Astrocyte (in vitro differentiated cells and primary cell): ENCODE measurements at places on chromosomes 4 and X. TPM values are rescaled to one million over a fixed set of nuclear protein-coding genes. Genes with fewer than 3 reads are reported as not detected.

DNA sequence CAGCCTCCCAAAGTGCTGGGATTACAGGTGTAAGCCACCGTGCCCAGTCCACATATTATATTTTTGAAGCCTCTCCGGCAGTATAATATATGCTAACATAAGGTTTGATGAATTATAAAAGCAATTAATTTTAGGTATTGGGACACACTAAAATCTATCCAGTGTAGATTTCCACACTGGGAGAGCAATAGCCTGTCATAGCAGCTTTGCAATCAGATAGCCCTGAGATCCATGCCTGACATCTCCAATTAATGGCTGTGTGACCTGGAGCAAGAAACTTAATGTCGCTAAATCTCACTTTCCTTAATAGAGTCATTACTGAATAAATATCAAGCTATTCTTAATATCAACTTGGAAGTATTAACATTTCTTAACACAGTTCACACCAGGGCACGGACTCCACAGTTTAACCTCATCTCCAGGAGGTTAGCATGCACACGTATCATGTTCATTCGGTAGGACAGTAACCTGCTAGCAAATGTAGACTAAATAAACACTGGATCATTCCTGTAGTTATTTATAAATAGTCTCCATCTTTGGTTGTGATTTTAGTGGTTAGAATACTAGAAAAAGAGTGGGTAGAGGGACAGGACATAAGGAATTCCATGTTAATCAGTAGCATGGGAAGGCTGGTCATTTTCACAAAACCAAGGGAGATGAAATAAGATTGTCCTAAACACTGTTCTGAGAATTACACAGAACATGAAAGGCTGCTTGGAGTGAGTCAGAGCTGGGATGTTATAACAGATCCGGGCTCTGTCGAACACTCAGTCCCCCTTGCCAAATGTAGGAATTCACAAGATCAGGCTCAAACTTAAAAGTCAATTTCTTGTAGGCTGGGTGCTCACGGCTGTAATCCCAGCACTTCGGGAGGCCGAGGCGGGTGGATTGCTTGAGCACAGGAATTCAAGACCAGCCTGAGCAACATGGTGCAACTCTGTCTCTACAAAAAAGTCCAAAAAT, 254.7 kb downstream of the PALLD start:
- peaks cover 8% of the 10 kb centered on the region for H3K4me1 ChIP-seq
- peak; percentile 68 for DNase-seq
- H3K4me3 ChIP-seq, result no peak overlapping the region
- H3K27ac ChIP-seq, result peak overlapping the region; percentile 5
- no peaks in the 10 kb centered on the region for H3K27me3 ChIP-seq
- no peaks in the 10 kb centered on the region for H3K36me3 ChIP-seq

DNA sequence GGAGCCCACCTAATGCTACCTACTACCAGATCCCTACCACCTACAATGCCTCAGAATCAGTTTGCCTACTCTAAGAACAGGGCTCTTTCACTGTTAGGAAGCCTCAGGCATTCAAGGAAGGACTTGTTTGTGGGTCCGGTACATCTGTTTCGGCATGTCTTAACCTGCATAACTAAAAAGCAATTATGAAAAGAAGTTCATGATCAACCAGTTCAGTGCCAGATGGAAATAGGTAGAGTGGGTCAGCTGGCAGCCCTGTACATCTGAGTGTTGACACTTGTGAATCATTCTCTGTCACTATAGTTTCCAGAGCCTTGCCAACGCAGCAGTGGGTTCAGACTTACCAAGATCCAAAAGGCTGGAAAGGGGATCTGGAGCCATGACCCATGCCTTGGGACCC, 3.3 kb downstream of the TMEM185A start:
- H3K27me3 ChIP-seq, result no peaks in the 10 kb centered on the region
- no peak for DNase-seq
- H3K27ac ChIP-seq, result no peak overlapping the region
- H3K4me1 ChIP-seq, result peaks cover 9% of the 10 kb centered on the region
- no peaks in the 10 kb centered on the region for H3K36me3 ChIP-seq

GRCh38 chrX:43553257-43553656, 102.8 kb upstream of the MAOA start:
- no peak overlapping the region for H3K27ac ChIP-seq
- DNase-seq, result no peak
- no peaks in the 10 kb centered on the region for H3K27me3 ChIP-seq
- H3K36me3 ChIP-seq, result no peaks in the 10 kb centered on the region
- H3K4me1 ChIP-seq, result no peaks in the 10 kb centered on the region

DNA sequence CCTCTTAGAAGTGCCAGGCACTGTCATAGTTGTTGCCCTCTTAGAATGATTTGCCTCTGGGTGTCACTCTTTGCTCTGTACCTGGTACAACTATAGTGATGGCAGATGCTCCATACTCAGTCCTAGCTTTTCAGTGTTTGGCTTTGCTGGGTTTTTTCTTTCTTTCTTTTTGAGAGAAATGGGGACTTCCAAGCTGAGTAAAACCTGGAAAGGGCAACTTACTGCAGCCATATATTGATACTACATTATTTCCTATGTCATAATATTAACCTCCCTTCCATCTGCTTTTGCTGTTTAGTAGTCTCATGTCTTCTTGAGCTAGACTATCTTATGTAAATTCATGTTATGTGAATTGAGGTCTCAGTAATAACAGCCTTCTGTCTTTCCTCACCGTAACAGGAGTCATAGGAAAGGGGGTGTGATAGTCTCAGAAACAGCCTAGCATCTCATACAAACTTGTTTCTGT, 49.0 kb downstream of the NIPAL1 start:
- no peak overlapping the region for H3K4me3 ChIP-seq
- no peaks in the 10 kb centered on the region for H3K27me3 ChIP-seq
- H3K4me1 ChIP-seq, result no peaks in the 10 kb centered on the region
- no peak overlapping the region for H3K27ac ChIP-seq
- H3K36me3 ChIP-seq, result no peaks in the 10 kb centered on the region

- no peaks in the 10 kb centered on the region for H3K4me1 ChIP-seq
- DNase-seq, result no peak
- no peaks in the 10 kb centered on the region for H3K27me3 ChIP-seq
- H3K4me3 ChIP-seq, result no peak overlapping the region
Measured at GRCh38 chr4:61886131-61886530, 686.0 kb downstream of the ADGRL3 start.

DNA sequence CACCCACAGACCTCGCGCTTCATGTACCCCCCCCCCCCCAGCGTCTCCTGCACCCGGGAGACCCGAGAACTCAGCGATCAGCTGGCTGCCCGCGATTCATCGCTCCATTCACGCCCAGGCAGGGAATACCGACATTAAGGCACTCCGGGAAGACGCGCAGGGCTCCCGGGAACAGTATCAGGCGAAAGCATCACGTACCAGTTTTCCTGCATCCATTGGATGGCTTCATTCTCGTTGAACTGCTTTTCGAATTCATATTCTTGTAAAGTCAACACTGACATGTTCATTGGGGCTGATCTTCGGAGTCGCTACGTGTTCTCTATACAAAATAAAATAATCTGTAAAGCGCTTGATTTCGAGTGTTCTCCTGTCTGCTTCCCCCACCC, 373 bp downstream of the ELOVL6 start:
- H3K27me3 ChIP-seq, result no peaks in the 10 kb centered on the region
- peak overlapping the region; percentile 48 for H3K27ac ChIP-seq
- H3K4me1 ChIP-seq, result peaks cover 19% of the 10 kb centered on the region
- H3K36me3 ChIP-seq, result no peaks in the 10 kb centered on the region
- peak; percentile 34 for DNase-seq
- H3K4me3 ChIP-seq, result peak overlapping the region; percentile 88

DNA sequence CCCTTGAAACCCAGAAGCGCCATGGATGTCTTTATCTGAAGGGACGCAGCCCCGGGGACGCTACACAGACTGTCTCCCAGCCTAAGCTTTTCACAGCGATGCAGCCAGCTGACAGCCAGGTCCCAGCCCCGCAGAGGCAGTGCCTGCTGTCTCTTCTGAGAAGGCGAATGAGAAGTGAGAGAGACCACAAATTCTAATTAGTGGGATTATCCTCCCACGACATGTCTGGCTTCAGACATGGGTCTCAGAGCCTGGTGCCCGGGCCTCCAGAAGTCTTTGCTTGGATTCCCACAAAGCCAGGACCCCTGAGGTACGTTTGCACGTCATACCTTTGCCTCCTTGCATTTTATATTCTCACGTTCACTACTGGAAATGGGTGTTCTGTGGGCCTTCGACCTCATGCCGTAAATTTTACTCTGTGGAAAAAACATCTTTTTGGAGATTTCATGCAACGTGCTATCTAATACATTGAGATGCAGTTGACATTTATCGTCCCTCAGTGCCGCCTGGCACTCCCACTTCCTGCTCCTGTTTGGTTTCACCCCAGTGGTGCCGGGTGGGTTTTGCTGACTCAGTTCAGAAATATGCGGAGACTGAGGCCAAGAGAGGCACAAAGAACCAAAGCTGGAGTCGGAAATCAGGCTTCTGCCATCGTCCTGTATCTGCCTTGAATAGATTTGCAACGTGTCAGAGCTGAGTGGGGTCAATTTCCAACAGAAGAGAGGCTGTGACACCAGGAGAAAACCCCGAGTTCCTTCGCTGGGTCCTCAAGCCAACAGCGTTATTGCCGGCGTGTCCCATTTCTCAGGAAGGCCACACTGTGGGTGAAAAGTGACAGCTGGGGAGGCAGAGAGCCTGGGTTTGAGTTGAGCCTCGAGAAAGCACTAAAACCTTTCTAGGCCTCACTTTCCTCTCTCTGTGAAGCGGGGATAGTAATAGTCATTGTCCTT, 114.4 kb downstream of the STK32B start:
- peak; percentile 66 for DNase-seq
- H3K4me1 ChIP-seq, result peaks cover 15% of the 10 kb centered on the region
- peak overlapping the region; percentile 70 for H3K27ac ChIP-seq
- H3K36me3 ChIP-seq, result no peaks in the 10 kb centered on the region
- H3K4me3 ChIP-seq, result no peak overlapping the region

DNA sequence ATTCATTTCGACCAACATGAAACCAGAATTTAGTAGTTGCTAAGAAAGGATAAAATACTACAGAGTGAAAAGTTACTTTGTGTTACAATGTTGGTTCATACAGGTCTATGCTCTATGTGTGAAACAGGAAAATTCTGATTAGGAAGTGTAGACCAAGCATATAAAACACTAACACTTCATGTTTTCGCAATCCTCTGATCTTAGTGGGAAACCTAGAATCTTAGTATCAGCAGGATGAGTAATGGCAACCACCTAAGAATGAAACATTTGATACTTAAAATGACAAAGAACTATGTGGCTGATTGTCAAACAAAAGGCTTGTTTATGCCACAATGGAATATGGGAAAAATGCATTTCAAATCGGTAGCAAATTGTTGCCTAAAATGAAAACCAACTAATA, 116.1 kb downstream of the AMMECR1 start:
- no peaks in the 10 kb centered on the region for H3K27me3 ChIP-seq
- H3K4me3 ChIP-seq, result no peak overlapping the region
- no peak for DNase-seq

DNA sequence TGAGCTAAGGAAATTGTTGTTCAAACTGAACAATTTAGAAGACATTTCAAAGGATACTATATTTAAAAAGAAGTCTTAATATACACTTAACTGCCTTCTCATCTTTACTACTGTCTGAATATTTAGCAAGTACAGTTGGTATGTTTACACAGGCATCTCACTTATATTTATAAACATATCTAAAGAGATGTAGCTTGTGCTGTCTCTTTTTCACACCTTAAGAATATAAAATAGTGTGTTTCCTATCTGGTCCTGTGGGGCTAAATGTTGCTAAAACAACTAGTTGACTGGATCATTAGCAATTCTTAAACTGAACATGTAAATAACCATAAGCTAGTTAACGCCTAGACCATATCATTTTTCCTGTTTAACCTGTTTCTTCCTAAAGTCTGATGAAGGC, 336.3 kb downstream of the PPP3CA start:
- no peaks in the 10 kb centered on the region for H3K27me3 ChIP-seq
- H3K4me3 ChIP-seq, result no peak overlapping the region
- H3K36me3 ChIP-seq, result no peaks in the 10 kb centered on the region
- DNase-seq, result no peak
- H3K4me1 ChIP-seq, result no peaks in the 10 kb centered on the region
- no peak overlapping the region for H3K27ac ChIP-seq

- H3K36me3 ChIP-seq, result peaks cover 2% of the 10 kb centered on the region
- no peaks in the 10 kb centered on the region for H3K4me1 ChIP-seq
- no peak overlapping the region for H3K4me3 ChIP-seq
- H3K27ac ChIP-seq, result no peak overlapping the region
- H3K27me3 ChIP-seq, result no peaks in the 10 kb centered on the region
Measured at GRCh38 chrX:31200430-31200829, 128.6 kb upstream of the FTHL17 start.

- no peaks in the 10 kb centered on the region for H3K36me3 ChIP-seq
- H3K4me3 ChIP-seq, result no peak overlapping the region
- H3K4me1 ChIP-seq, result no peaks in the 10 kb centered on the region
- no peak overlapping the region for H3K27ac ChIP-seq
- no peaks in the 10 kb centered on the region for H3K27me3 ChIP-seq
- peak; percentile 71 for DNase-seq
Measured at GRCh38 chr4:165198329-165198728, 9.0 kb upstream of the KLHL2 start.

DNA sequence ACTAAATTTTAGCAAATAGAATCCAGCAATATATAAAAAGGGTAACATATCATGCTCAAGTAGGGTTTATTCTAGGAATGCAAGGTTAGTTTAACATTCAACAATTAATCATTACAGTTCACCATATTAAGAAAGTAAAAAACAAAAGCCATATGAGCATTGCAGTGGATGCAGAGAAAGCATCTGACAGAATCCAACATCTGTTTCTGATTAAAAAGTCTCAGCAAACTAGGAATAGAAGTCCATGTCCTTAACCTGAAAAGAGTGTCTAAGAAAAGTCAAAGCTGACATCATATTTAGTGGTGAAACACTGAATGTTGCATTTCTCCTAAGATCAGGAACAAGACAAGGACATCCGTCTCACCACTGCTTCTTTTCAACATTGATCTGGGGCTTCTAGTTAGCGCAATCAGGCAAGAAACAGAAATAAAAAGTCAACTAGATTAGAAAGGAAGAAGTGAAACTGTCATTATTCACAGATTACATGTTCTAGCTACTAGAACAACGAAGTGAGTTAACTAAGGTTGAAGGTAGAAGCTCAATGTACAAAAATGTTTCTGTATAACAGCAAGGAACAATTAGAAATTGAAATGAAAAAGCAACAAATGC, 49.3 kb downstream of the MRPL1 start:
- no peaks in the 10 kb centered on the region for H3K27me3 ChIP-seq
- H3K4me3 ChIP-seq, result no peak overlapping the region
- H3K36me3 ChIP-seq, result no peaks in the 10 kb centered on the region
- DNase-seq, result no peak

DNA sequence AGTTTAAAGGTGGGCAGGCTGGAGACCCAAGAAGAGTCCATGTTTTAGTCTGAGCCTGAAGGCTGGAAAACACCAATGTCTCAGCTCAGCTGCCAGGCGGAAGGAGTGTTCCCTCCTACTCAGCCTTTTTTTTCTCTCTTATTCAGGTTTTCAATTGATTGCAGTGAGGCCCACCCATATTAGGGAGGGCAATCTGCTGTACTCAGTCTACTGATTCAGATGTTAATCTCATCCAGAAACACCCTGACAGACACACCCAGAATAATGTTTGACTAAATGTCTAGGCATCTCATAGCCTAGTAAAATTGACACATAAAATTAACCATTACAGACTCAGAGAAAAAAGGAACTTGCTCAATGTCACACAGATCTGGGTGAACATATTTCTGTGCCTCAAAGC, 347.1 kb downstream of the GBA3 start:
- no peaks in the 10 kb centered on the region for H3K4me1 ChIP-seq
- H3K4me3 ChIP-seq, result no peak overlapping the region
- no peaks in the 10 kb centered on the region for H3K36me3 ChIP-seq
- H3K27me3 ChIP-seq, result no peaks in the 10 kb centered on the region

HMGN5 gene
- total RNA-seq, result 3.9 and 5.0 TPM in 2 replicates

AMBN gene
- total RNA-seq, result not detected in 2 replicates

PPARGC1A gene
- total RNA-seq, result 0.48 and 0.53 TPM in 2 replicates

GRPR gene
- 1.9 and 3.0 TPM in 2 replicates for total RNA-seq

ASB5 gene
- total RNA-seq, result 0.43 and 0.65 TPM in 2 replicates

TIMM17B gene
- 57.7 and 58.2 TPM in 2 replicates for total RNA-seq
